ENCODE measurements at places on chromosomes 6 and 20.

- DNase-seq: no peak
These were observed 278.8 kb upstream of the IMPG1 start for GRCh38 chr6:76351275-76351674.

GRCh38 chr20:13277663-13278295, 56.7 kb downstream of the ISM1 start:
- no peak for DNase-seq

DNA sequence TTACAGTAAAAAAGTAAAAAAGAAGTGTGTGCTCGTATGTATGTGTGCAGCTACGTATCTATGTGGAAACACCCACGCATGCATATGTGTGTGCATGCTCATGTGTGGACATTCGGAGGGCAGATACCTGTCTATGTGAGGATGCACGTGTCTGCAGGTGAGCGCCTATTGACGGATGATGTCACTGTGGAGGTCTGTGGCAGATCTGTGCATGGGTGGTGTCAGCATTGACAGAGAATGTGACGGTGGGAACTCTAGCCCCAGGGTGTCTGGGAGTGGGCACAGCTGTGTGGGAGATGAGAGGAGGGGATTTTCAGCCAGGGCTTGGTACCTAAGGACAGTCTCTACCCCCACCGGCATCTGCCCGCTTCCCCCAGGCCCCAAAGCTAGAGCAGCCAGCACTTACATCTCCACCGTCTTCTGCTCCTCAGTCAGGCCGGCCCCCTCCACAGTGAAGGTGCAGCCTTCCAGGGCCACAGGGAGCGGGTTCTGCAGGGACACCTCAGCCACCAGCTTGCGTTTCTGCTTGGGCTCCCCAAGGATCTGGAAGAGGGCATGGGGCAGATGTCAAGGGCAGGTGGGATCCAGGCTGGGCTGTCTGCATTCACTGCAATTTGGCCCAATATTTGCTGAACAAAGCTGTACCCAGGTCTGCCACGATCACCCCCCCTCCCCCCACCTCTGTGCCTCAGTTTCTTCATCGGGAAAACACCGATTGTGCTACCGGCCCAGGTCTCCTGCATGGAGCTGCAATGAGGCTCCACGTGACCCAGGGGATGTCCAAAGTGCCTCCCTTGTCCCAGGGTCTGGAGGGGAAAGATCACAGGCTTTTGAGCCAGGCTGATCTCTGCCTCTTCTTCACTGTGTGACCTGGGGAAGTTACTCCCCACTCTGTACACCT, 34.1 kb downstream of the TGM2 start:
- DNase-seq: no peak

GRCh38 chr6:149856256-149856994, 7.7 kb downstream of the LRP11 start:
- DNase-seq: no peak

GRCh38 chr6:35945650-35946025, 24.7 kb upstream of the SRPK1 start:
- no peak for DNase-seq

GRCh38 chr20:24851346-24852019, 97.6 kb upstream of the CST7 start:
- no peak for DNase-seq

DNA sequence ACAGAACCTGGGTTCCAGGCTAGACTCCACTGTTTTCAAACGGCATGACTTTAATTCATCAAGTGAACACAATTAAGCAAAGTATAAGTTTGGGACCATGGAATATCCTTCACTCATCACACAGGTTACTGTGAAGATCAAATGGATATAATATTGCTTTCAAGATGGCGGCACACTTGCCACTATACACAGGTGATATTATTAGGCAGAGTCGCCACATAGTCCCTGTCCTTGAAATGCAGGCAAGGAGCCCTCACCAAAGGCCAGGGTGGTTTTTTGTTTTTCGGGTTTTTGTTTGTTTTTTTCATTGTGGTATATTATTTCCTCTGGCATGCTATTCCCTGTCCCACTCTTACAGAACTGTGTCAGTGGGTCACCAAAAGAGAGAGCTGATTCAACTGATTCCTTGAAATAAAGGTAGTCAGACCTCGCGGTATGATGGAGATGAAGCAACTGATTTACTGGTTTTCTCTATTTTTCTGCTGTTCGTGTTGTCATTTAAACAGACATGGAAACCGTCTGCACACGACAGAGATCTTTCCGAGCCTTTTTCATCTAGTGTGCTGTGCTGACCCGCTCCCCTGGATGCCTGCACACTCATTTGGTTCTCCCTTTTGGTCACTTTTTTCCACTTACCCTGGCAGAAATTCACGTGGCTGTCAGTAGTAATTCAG, 29.7 kb downstream of the MYB start:
- DNase-seq: no peak

- DNase-seq: no peak
These were observed 1.5 kb upstream of the ARID1B start for GRCh38 chr6:156775717-156776116.

DNA sequence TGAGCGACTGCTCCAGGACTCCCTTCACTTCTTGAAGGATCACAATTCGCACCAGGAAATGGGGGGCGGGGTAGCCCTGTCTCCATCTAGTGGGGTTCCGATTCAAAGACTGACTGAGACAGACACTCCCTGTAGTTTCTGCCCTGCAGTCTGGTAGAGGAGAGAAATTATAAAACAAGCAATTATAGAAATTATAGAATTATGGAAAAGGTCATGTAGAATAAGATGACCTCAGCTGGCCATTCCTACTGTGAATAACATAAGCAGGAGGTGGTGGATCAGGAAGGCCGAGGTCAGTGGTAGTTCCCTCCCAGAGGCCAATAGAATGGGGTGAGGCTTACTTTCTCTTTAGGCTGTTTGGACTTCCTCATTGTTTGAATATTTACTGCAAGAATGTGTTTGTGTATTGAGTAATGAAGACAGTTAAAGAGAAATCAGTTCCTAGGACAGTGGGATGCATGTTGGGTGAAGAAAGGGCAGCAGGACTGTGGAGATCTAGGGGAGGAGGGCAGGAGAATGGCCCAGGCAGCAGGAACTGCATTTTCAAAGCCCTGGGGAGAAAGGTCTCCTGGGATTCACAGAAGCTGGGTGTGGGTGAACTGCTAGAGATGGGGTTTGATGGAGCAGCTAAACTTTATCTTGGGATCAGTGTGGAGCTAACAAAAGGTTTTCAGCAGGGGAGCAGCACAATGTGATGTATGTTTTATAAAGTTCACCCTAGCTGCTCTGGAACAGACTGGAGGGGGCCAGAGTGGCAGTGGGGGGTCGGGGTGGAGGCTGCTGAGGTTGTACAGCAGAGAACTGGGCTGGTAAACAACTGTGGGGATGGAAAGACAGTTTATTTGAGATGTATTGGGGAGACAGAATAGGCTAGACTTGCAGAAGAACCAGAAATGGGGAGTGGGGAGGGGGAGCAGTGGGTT, 2.1 kb downstream of the ZNF341 start:
- no peak for DNase-seq

- no peak for DNase-seq
These were observed 81.0 kb downstream of the COL9A1 start for GRCh38 chr6:70221715-70222438.

All from stimulated activated CD4-positive, alpha-beta T cell treated with anti-CD3 and anti-CD28 coated beads, Interleukin-15, amount 100 ng/mL, for 48 hours (primary cell).